Right lobe of liver (tissue), 6 donors: ENCODE measurements at places on chromosomes 16 and 17. TPM values are rescaled to one million over a fixed set of nuclear protein-coding genes. Genes with fewer than 3 reads are reported as not detected.

- no peak overlapping the region for H3K27ac ChIP-seq
- no peaks in the 10 kb centered on the region for H3K4me1 ChIP-seq
- no peaks in the 10 kb centered on the region for H3K27me3 ChIP-seq
- H3K4me3 ChIP-seq: no peak overlapping the region
- no peak for DNase-seq
Measured at GRCh38 chr16:8107296-8107695, 483.0 kb downstream of the TMEM114 start.

- H3K4me1 ChIP-seq: no peaks in the 10 kb centered on the region
- no peak overlapping the region for H3K27ac ChIP-seq
- no peaks in the 10 kb centered on the region for H3K27me3 ChIP-seq
Measured at GRCh38 chr17:32174889-32175288, 32.6 kb downstream of the RHOT1 start.

DNA sequence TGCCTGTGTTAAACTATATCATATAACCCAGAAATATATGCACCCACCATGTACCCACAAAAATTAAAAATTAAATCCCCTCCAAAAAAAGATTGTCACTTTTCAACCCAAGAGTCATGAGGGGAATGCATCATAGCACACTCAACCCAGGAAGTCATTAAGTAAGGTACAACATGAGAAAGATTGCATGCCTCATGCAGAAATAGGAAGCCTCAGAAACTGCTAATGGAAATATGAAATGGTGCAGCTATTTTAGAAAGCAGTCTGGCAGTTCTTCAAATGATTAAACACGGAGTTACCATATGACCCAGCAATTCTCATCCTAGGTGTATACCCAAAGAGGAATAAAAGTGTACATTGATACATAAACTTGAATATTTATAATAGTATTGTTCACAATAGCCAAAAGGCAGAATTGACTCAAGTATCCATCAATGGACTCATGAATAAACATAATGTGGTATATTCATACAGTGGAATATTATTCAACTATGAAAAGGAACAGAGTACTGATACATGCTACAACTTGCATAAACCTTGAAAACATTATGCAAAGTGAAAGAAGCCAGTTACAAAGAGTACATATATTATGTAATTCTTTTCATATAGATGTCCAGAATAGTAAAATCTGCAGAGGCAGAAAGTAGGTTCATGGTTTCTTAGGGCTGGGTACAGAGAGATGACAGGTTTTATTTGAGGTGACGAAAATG lies 70.4 kb downstream of the TMEM100 start:
- H3K27ac ChIP-seq: no peak overlapping the region
- no peaks in the 10 kb centered on the region for H3K27me3 ChIP-seq
- H3K4me1 ChIP-seq: no peaks in the 10 kb centered on the region
- H3K36me3 ChIP-seq: no peaks in the 10 kb centered on the region

GRCh38 chr16:64983963-64984362 lies 137.9 kb downstream of the CDH11 start:
- no peak overlapping the region for H3K27ac ChIP-seq
- no peaks in the 10 kb centered on the region for H3K4me1 ChIP-seq
- H3K36me3 ChIP-seq: no peaks in the 10 kb centered on the region

GRCh38 chr16:51404386-51404785 lies 253.3 kb upstream of the SALL1 start:
- no peaks in the 10 kb centered on the region for H3K4me1 ChIP-seq
- no peak for DNase-seq
- H3K27me3 ChIP-seq: no peaks in the 10 kb centered on the region

DNA sequence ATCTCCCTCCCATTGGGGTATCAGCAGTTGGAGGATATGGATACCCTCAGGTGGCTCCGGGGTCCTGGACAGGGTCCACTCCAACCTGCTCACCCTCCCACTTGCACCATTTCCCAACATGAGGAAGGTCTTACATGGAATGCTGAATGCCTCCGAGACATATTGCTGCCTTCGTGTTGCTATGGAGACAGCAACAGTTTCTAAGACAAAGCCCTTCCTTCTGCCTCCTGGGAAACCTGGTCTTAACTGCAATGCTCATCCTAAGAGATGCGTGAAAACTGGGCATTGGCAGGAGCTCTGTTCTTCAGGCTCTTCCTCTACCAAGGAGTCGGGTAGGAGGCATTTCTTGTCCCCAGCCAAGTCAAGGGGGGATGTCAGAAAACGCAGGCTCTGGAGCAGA lies 45.2 kb downstream of the ST3GAL2 start:
- H3K4me3 ChIP-seq: no peak overlapping the region
- no peaks in the 10 kb centered on the region for H3K27me3 ChIP-seq
- DNase-seq: no peak
- H3K4me1 ChIP-seq: no peaks in the 10 kb centered on the region

DNA sequence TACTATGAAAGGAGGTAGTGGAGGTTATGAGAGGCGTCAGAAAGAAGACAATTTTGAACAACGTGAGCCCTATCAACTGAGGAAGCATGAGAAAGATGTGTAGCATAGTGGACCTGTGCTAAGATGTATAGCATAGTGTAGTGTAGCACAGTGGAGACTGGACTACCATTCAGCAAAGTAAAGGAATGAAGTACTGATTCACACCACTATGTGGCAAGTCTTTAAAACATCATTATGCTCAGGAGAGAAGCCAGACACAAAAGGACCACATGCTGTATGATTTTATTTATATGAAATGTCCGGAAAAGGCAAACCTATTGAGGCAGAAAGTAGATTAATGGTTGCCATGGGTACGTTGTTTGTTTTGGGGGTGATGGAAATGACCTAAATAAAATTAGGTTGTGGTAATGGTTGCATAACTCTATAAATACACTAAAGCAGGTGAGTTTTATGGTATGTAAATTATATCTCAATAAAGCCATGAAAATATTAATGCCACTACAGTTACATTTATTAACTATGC lies 20.4 kb upstream of the XYLT1 start:
- no peaks in the 10 kb centered on the region for H3K36me3 ChIP-seq
- no peak for DNase-seq
- H3K4me3 ChIP-seq: no peak overlapping the region
- no peaks in the 10 kb centered on the region for H3K4me1 ChIP-seq

DNA sequence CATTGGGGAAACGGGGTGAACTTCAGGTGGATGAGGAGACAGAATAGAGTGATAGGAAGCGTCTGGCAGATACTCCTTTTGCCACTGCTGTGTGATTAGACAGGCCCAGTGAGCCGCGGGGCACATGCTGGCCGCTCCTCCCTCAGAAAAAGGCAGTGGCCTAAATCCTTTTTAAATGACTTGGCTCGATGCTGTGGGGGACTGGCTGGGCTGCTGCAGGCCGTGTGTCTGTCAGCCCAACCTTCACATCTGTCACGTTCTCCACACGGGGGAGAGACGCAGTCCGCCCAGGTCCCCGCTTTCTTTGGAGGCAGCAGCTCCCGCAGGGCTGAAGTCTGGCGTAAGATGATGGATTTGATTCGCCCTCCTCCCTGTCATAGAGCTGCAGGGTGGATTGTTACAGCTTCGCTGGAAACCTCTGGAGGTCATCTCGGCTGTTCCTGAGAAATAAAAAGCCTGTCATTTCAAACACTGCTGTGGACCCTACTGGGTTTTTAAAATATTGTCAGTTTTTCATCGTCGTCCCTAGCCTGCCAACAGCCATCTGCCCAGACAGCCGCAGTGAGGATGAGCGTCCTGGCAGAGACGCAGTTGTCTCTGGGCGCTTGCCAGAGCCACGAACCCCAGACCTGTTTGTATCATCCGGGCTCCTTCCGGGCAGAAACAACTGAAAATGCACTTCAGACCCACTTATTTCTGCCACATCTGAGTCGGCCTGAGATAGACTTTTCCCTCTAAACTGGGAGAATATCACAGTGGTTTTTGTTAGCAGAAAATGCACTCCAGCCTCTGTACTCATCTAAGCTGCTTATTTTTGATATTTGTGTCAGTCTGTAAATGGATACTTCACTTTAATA lies 7.0 kb upstream of the TMEM235 start:
- no peak overlapping the region for H3K4me3 ChIP-seq
- H3K4me1 ChIP-seq: no peaks in the 10 kb centered on the region
- H3K36me3 ChIP-seq: no peaks in the 10 kb centered on the region
- no peaks in the 10 kb centered on the region for H3K27me3 ChIP-seq
- no peak for DNase-seq
- H3K27ac ChIP-seq: no peak overlapping the region

GRCh38 chr17:11742886-11743285 lies 144.6 kb downstream of the DNAH9 start:
- no peaks in the 10 kb centered on the region for H3K36me3 ChIP-seq
- no peak for DNase-seq
- H3K4me1 ChIP-seq: no peaks in the 10 kb centered on the region
- H3K27me3 ChIP-seq: no peaks in the 10 kb centered on the region
- no peak overlapping the region for H3K4me3 ChIP-seq

GRCh38 chr16:69598045-69598444 lies 32.3 kb downstream of the NFAT5 start:
- no peaks in the 10 kb centered on the region for H3K4me1 ChIP-seq
- no peaks in the 10 kb centered on the region for H3K27me3 ChIP-seq
- no peak overlapping the region for H3K4me3 ChIP-seq
- H3K27ac ChIP-seq: no peak overlapping the region

DNA sequence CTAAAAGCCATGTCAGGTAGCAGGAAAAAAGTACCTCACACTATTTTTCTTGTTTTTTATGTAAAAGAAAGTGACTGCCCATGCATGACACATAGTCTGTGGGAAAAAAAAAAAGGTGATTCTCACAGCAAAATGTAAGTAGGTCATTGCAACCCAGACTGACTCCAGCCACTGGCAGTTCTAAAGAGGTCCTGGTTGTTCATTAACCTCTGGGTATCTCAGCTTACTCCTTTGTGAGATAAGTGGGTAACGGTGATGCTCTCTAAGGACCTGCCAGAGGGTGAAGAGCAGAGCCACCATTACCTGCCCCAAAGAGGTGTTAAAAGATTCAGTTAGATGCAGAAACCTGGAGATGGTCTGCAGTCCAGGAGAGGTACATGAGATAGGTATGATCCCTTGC lies 531.9 kb downstream of the GRIN2A start:
- H3K4me3 ChIP-seq: no peak overlapping the region
- no peaks in the 10 kb centered on the region for H3K36me3 ChIP-seq

GRCh38 chr17:9937241-9937761 lies 32.2 kb upstream of the RCVRN start:
- H3K27me3 ChIP-seq: no peaks in the 10 kb centered on the region
- H3K36me3 ChIP-seq: no peaks in the 10 kb centered on the region
- H3K27ac ChIP-seq: no peak overlapping the region
- H3K4me3 ChIP-seq: no peak overlapping the region

GRCh38 chr17:546456-546855 lies 168.2 kb downstream of the VPS53 start:
- H3K4me3 ChIP-seq: no peak overlapping the region
- no peaks in the 10 kb centered on the region for H3K27me3 ChIP-seq

DNA sequence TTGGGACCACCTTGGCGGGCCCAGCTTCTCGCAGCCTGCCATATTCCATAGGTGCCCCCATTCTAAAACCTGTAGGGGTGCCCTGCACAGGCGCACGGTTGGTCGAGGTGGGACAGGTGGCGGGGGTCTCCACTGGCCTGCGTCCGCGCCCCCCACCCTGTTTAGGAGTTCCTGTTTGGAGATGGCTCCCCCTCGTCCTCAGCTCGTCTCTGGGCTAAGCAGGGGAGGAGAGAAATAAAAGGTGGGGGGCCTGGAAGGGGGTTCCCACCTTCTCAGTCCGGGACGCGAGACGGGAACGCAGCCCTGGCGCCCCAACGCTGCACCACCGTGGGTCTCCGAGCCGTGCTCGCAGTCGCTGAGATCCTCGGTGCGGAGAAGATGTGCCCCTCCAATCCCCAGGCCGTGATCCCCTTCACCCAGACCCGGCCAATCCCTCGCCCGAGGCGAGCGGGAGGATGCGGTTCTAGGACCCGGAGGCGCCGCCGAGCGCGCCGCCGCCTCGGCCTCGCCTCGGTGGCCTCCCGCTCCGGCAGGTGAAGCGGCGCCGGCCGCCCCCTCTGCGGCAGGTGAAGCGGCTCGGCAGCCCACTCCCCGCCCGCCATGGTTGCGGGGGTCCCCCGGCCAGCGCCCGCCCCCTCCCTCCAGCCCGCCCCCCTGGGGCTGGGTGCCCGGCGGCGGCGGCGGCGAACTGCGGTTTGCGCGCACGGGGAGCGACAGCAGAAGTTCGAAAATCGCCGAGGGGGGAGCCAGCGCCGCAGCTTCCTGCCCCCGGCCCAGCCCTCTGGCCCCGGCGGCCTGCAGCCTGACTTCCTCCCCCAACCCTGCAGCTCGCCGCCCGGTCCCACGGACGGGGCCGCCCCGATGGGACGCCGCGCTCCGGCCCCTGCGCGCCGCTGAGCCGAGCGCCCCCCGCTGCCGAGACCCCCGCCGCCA lies at the start of gene FMNL1:
Gene FMNL1, plus strand, starts transcription at position 805 of the 933 bp plus-strand sequence. CDS start 240 bp downstream, outside the sequence.
- no peaks in the 10 kb centered on the region for H3K36me3 ChIP-seq
- H3K27ac ChIP-seq: peak within 1 kb of the TSS; percentile 60
- H3K4me3 ChIP-seq: peak within 1 kb of the TSS; percentile 27
- H3K27me3 ChIP-seq: no peaks in the 10 kb centered on the region
- peak; percentile 70 for DNase-seq

GRCh38 chr16:79845734-79846135 lies 245.2 kb upstream of the MAF start:
- H3K4me1 ChIP-seq: no peaks in the 10 kb centered on the region
- H3K36me3 ChIP-seq: no peaks in the 10 kb centered on the region
- H3K27me3 ChIP-seq: no peaks in the 10 kb centered on the region
- no peak overlapping the region for H3K27ac ChIP-seq
- DNase-seq: no peak

DNA sequence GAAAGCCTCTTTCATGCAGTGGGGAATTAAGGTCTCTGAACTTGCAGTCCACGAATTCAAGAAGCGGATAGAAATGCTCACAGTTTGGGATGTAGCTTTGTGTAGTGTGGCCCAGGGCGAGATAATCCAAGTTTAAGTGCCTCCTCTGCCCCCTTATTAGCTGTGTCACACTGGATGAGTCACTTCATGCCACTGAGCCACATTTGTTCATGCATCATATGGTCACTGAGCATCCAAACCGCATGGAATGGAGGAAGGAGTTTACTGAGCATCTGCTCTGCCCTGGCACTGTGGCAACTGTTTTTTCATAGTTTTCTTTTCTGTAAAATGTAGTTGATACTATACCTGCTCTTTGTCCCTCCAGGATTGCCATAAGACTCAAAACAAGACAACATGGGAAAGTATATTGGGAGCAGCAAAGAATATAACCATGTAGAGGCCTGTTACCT lies 15.1 kb upstream of the DHX8 start:
- DNase-seq: no peak
- H3K4me1 ChIP-seq: no peaks in the 10 kb centered on the region
- H3K4me3 ChIP-seq: no peak overlapping the region
- no peaks in the 10 kb centered on the region for H3K36me3 ChIP-seq

DNA sequence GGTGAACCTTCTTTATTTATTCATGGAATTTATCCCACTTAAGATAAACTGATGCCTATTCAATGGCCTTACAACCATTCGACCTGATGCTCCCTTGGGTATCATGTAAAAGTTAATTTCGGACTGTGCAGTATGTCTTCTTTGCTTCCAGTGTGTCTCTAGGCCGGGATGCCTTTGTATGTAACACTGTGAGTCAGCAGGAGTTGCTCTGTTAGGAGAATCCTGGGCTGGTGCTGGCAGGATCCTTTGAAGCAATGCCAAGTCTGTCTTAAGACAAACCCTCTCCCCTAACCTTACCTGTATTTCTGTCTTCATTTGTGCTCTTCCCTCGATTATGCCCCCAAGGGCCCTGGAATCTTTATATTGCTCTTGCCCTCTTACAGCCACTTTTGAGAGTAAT lies 37.9 kb upstream of the ABCA8 start:
- H3K4me3 ChIP-seq: no peak overlapping the region
- H3K36me3 ChIP-seq: no peaks in the 10 kb centered on the region
- no peaks in the 10 kb centered on the region for H3K4me1 ChIP-seq
- H3K27me3 ChIP-seq: no peaks in the 10 kb centered on the region
- no peak overlapping the region for H3K27ac ChIP-seq

The ULK2 gene
- total RNA-seq: 5.0 TPM

The LCMT1 gene
- total RNA-seq: 6.7 TPM

The BCAR1 gene
- 29.2 TPM for total RNA-seq

The GPR139 gene
- not detected for total RNA-seq

The SLC12A3 gene
- total RNA-seq: not detected

The SOST gene
- total RNA-seq: not detected

The CDK5R1 gene
- 0.42 TPM for total RNA-seq

The KRT33A gene
- total RNA-seq: not detected
